Stimulated activated CD4-positive, alpha-beta T cell treated with anti-CD3 and anti-CD28 coated beads, Interleukin-15, amount 100 ng/mL, for 24 hours (primary cell): ENCODE measurements at places on chromosomes 7 and 10.

- DNase-seq: no peak
Measured at GRCh38 chr7:29748286-29749099, 57.8 kb upstream of the WIPF3 start.

GRCh38 chr10:127024685-127025435, 119.6 kb downstream of the DOCK1 start:
- DNase-seq: no peak

- DNase-seq: no peak
Measured at GRCh38 chr10:28878236-28878970, 201.1 kb downstream of the BAMBI start.

DNA sequence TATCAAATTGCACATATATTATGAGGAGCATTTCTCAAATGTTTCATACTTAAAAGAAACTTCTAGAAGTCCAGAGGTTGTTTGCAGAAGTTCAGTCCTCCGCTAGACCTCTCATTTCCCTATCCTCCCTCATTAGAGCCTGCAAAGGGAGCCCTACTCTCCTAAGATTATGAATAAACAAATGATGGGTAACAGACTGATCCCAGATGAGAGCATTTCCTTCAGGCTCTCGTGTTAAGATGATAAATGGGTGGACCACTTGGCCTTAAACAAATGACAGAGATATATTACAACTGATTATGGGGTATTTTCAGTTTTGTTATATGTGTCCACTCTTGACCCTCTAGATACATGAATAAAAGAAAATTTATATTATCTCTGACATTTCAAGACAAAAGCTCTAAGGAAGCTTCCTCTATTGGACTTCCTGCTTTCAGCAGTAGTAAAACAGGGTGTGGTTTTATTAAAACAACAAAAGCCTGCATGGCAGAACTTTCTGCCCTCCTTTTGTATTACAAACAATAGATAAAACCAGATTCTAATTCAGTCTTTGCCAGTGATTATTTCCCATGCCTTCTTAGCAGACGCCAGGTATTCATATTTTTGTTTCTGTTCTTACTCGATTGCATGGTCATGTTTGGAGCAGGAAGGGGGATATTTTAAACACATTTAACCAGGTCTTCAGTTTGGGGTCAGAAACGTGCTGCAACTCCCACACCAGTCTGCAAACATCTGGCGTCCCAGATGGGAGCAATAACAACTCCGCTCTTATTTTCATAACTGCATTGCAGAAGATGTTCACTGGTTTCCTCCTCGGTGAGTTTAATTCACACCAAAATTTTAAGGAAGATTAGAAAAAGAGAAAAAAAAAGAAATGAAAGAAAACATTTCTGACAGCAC, 52.4 kb upstream of the FAM204A start:
- no peak for DNase-seq

GRCh38 chr7:2171855-2172254, 60.9 kb downstream of the MAD1L1 start:
- no peak for DNase-seq

- no peak for DNase-seq
Measured at GRCh38 chr7:112371701-112372100, 78.6 kb upstream of the IFRD1 start.

GRCh38 chr10:18542832-18543231, 108.6 kb downstream of the NSUN6 start:
- no peak for DNase-seq

DNA sequence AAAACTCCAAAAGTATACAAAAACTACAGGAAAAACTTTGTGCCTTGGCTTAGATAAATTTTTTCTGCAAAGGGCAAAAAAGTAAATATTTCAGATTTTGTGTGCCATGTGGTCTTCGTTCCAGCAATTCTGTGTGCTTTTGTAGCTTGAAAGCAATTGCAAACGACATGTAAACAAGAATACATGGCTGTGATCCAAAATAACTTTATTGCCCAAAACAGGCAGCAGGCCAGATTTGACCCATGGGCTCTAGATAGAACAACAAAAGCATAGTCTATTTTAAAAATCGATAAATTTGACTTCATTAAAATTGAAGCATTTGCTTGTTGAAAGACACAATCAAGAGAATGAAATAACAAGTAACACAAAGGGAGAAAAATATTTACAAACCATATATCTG, 336.6 kb downstream of the HPSE2 start:
- no peak for DNase-seq

- no peak for DNase-seq
Measured at GRCh38 chr10:86888585-86889381, 68.6 kb downstream of the MMRN2 start.

GRCh38 chr10:97821308-97822038, 28.2 kb upstream of the GOLGA7B start:
- no peak for DNase-seq

DNA sequence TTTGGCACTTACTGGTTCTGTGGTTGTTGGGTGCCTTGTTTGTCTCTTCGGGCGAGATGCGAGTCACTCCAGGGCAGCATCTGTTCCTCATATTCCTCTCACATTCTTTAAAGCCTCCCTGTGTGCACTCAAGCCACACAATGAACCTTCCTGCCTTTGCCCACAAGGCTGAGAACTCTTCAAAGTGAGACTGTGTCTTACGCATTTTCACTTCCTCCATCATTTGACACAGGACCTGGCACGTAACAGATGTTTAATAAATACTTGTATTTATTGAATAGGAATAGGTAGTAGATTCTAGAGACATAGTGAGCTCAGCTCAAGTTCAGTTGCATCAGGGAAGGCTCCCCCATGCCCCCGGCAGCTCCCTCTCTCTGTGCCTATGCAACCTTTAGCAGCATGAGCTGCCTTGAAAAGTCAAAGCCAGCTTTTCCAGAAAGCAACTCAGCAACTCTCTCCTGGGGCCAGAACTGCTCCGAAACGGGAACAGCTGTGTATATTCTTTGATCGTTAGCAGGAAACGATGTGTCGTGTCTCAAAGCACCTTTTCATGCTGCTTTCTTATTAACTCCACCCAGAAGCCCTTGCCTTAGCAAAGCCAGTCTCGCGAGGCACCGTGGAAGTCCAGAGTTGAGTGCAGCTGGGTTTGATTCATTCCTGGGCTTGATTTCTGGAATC, 97.5 kb downstream of the PFKFB3 start:
- peak; percentile 52 for DNase-seq

DNA sequence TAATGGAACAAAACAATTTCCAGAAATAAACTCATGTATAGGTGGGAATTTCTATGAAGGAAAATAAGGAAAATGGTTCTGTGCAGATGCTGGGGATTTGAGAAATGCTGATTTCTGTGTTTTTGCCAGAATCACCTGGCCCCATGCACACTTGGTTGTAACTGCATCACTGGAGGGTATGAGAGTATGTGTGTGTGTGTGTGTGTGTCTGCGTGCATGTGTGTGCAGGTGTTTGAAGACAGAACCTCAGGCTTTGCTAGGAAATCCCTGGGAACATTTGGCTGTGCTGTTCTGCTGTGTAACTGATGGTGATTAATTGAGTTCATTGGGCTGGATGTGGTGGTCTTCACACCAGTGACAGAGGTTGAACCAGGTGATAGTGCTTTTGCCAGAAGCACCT, 141.6 kb downstream of the CAMK1D start:
- no peak for DNase-seq

DNA sequence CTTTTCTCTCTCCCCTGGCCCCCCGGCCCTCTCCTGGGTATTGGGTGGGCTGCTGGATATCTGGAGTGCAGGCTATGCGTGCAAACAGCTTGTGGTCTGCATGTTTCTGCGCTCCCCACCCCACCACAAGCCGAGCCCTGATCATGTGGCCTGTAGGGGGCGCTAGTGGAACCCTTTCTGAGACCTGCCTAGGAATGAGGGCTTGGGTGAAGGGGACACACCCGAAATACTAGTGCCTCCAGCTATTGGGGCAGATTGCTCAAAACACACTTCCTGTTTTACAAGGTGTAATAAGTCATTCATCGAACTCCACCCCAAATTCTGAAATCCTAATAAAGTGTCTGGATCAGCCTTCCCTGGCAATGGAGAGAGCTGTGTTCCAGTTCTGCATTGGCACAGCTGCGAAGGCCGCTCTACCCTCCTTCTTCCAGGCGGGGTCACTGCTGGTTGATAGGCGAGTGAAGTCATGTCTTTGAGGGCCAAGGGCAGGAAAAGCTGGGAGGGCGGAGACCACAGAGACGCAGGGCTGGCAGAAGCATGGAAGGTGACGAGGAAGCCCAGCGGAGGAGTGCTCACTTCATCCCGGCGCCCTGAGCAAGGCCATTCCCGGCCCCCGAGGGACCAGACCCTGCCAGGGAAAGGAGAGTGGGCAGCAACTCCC, 19.8 kb upstream of the PRRT4 start:
- peak; percentile 63 for DNase-seq

DNA sequence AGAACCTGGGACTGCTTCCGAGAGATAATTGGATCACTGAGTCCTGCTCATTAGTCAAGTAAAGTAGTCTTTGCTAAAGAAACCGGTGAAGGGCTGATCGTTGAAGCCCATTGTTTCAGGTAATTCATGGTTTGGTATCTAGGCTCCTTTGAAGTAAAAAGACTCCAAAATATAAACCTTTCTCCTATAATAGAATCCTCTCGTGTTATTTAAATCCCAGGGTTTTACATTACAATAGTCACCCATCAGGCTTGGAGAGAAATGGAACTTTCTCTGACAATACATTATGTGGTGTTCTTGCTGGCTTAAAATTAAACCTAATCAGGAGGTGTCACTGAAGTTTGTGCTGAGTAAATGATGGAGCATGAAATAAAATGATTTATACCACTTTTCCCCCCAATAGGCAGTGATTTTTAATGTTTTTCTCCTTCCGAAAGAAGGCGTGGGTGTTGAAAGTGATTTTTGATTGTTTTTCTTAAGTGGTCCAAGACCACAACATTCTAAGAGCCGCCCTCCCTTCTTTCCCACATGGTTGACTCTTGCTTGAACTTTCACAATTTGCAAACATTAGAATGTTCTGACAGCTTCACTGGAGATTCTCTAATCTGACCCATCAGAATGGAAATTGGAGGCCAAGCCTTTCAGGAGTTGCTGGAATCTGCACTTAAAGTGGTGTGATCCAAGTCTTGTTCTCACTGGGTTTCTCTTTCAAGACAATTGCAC, 44.2 kb downstream of the LRMDA start:
- no peak for DNase-seq

DNA sequence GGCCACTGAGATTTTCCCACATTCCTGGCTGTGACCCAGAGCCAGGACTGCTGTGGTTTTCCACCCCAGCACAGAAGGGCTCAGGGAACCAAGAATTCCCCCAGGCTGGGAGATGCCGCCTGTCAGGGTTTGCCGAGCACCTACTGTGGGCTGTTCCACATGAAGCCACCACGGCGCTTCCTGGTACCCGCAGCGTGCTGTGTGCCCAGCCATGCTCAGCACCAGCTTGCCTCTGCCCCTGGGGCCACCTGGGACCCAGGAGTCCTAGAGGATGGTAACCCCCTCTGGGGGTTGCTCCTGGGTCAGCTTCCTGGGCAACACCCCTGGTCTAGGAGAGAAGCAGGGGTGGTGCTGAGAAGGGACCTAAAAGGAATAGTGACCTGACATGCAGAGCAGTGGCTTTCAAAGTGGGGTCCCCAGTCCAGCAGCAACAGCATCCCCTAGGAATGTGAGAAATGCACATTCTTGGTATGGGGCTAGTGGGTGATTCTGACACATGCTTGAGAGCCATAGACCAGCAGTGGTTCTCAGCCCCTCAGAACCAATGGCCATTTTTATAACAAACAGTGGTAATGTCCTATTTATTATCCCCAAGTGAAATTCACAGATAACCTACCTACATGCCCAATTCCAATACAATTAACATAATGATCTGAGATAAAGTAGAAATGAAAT, 53.4 kb downstream of the TSPAN15 start:
- DNase-seq: no peak

- no peak for DNase-seq
Measured at GRCh38 chr10:114363745-114364454, 40.4 kb downstream of the AFAP1L2 start.

DNA sequence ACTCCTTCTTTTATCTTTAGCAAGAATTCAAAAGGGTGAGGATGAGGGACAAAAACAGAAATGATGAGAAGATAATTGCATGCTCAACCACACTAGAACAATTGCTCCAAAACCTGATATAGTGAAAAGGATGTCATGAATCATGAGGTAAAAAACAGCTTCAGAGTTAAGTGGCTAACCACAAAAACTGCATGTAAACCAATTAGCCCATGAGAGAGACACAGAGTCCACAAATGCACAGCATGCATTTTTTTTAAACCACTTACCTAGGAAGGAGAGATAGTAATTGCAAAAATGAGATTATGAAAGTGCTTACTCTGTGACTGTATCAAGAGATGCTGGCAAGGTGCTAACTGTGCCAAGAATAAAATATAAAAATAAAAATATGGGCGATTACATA, 132.9 kb downstream of the MBL2 start:
- no peak for DNase-seq

DNA sequence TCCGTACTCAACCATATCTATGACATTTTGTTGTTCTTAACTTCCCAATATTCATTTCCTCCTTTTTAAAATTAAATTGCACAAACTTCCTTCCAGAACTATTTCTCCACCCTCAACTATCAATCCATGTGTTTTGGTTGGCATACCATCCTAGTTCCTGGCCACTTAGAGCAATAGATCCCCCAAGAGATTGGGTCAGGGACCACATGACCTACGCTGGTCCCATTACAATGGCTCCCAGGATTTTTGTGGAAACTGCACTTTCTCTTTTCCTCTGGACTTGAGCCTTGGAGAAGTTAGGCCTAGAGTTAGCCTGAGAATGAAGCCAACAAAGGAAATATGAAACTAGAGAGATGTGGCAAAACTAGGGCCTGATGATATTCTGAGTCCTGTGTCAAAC, 55.7 kb upstream of the CASD1 start:
- DNase-seq: no peak

GRCh38 chr10:122387572-122387971, 13.1 kb downstream of the PLEKHA1 start:
- no peak for DNase-seq

DNA sequence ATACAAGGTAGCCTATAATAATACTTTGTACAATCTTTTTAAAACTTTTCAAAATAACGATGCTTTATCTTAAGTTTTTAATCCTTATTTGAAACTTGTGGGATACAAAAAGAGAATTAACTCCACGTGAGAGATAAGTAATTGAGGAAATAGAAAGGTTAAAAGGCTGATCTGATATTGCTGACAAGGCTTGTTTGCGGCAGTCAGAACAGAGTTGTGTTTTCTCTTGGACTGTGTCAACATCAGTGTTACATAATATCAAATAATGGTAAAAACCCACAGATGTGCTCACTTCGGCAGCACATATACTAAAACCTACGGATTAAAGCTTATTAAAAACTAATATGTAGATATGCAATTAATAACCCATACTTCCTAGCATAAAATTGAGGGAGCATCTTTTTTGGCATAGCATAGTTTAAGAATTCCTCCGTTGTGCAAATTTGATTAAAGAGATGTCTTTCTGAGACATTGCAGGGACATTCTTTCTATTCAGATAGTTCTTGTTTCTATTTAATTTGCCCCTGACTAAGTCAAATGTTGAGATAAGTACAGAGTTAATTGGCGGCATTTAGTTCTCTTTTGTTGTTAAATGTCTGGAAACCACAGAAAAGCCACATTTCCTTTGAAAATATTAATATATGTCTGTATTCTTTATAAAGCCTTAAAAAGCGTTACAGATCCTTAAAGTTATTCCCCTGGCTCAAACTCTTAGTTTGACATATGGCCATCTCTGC, 63.3 kb downstream of the FAM185A start:
- no peak for DNase-seq

GRCh38 chr7:133061357-133061756, 20.5 kb downstream of the CHCHD3 start:
- DNase-seq: no peak

- no peak for DNase-seq
Measured at GRCh38 chr7:115099906-115100305, 178.0 kb downstream of the MDFIC start.

GRCh38 chr10:76640806-76641205, 996.8 kb downstream of the KCNMA1 start:
- DNase-seq: no peak
